Posterior cingulate gyrus (tissue), 11 donors: ENCODE measurements at places on chromosomes 4 and X.

GRCh38 chr4:113553082-113553481 lies 208.5 kb downstream of the CAMK2D start:
- no peak for DNase-seq

DNA sequence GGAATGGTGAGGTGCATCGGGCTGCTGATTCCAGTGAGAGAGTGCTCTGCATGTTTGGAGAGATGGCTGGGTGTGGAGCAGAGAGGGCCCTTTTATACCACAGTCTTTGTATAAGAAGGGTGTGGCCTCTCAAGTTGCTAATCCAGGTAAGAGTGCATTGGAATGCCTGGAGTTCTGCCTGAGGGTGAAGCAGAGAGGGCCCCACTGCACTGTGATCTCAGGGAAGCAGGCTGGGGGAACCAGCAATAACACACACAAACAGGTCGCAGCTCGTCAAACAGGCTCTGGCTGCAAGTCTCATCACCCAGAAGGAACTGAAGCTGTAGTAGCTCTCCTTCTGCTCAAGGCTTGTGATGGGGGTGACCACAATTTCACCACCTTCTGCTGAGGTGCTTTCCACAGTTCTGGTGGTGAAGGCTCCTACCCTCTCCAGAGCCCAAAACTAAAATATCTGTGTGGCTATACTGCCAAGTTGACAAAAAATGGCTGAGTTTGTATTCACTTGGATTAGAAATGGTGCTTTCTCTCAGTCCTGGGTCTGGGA lies 687.4 kb upstream of the HS3ST1 start:
- no peak for DNase-seq

- no peak for DNase-seq
Observed at GRCh38 chr4:103499094-103499493, 220.7 kb downstream of the TACR3 start.

GRCh38 chr4:6502147-6502546 lies 29.7 kb upstream of the PPP2R2C start:
- peak; percentile 7 for DNase-seq

DNA sequence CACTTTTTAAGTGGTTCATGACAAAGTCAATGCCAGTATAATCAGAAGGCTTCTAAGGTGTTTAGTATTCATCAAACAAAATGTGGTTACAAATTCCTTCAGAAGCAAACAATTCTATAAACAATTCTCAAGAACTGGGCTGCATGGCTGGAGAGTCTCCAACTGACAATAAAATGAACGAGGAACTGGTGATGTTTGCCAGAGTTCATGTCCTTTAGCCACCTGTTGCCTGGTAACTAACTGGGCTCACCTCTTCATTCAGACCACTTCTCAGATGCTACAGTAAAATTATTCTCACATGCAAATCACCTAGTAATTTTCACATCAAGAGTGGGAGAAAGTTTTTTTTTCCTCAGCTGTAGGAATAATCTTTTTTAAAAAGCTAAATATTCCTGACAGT lies 53.3 kb downstream of the CAMK2D start:
- DNase-seq, result no peak

- no peak for DNase-seq
Observed at GRCh38 chr4:77931452-77932135, 69.0 kb downstream of the MRPL1 start.

GRCh38 chr4:79381161-79381560 lies 26.9 kb downstream of the GK2 start:
- no peak for DNase-seq

- DNase-seq, result no peak
Observed at GRCh38 chr4:76125816-76126215, 22.4 kb downstream of the NUP54 start.

GRCh38 chr4:168787801-168788595 lies 222.1 kb downstream of the CBR4 start:
- DNase-seq, result no peak

- no peak for DNase-seq
Observed at GRCh38 chr4:176592976-176593670, 199.6 kb downstream of the VEGFC start.

DNA sequence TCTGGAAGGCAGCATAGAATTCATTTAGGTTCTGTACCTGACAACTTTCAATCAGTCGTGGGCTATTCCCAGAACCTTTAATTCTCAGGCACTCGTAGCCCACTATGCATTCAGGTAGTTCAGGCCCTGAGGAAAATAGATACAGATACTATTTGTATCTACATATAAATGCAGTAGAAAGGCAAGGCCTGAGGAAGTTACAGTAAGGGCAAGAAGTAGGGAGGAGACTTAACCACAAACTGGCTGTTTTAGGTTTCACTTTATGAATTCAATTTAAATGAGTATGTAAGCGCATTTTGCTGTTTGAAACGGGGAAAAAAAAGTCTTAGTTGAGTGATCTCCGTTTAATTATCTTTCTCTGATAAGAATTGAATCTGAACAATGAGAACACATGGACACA lies 529.4 kb upstream of the ATOH1 start:
- no peak for DNase-seq

DNA sequence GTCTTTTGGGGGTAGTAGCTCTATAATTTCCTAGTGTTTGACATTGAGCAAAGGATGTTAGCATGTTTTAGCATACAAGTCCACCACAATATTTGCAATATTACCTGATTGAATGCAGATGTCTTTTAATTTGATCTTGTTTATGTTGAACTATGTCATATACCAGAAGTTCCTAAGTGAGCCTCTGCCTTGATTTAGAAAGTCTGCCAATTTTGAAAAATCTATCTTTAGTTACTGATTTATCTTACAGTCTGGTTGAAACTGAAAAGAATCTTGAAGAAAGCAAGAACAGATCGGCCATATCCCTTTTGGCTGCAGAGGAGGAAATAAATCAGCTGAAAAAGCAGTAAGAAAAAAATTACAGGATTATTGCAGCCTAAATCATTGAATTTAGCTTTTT lies 18.5 kb downstream of the SPATA18 start:
- DNase-seq, result no peak

- no peak for DNase-seq
Observed at GRCh38 chr4:145887241-145887991, 51.2 kb downstream of the ZNF827 start.

GRCh38 chr4:181119186-181119585 lies 1124.0 kb upstream of the TENM3 start:
- no peak for DNase-seq

GRCh38 chr4:118865091-118865708 lies 23.5 kb upstream of the SYNPO2 start:
- no peak for DNase-seq

GRCh38 chrX:66676413-66676812 lies 37.5 kb upstream of the EDA2R start:
- DNase-seq, result no peak

DNA sequence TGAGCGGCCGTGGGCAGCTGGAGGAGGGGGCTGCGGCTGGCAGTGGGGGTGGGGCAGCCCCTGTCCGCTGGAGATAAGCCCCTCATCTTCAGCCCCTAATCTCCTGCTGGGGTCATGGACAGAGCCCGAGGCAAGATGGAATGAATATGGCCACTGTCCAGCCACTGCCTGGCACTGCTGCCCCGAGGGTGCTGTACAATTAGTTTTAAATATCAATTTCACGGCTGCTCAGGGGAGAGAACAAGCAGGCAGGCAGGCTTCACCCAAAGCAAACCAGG lies 64.1 kb upstream of the NKX1-1 start:
- DNase-seq, result no peak

- DNase-seq, result no peak
Observed at GRCh38 chrX:97332963-97333362, 449.3 kb downstream of the RPA4 start.

DNA sequence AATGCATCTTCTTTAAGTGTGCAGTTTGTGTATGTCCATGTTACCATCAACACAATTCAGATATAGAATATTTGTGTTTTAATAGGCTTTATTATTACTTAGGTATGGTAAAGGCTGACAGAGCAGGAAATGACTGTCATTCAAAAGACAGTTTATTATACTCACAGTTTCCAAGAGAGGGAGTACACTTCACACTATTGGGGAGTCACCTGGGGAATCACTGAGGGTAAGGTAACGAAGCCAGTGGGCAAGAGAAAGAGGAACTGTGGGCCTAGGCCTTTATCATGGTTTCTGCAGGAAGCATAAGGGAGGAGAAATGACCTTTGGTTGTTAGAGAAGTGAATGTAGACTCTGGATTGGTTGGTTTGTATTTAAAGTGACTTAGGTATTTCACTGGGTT lies 235.1 kb upstream of the HCCS start:
- DNase-seq, result no peak

- no peak for DNase-seq
Observed at GRCh38 chr4:2785613-2786012, 7.3 kb upstream of the SH3BP2 start.

- DNase-seq, result no peak
Observed at GRCh38 chrX:135557344-135557743, 36.9 kb downstream of the INTS6L start.

DNA sequence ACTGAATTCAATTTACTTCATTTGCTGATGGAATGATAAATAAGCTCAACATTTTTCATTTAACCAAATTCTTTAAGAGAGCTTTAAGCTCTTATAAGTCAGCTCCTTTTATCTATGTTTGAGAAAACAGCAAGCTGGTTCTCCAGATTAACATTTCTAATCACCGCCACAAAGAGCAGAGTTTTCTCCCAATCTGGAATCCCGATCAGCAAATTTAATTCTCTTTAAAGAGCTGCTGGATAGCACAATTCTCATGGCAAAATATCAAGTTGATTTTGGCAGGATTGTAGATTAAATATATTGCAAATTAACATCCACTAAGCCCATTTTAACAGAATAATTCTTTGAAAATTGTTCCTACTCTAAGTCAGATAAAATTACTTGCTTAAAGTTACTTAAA lies 48.8 kb downstream of the RPS6KA3 start:
- DNase-seq, result no peak

DNA sequence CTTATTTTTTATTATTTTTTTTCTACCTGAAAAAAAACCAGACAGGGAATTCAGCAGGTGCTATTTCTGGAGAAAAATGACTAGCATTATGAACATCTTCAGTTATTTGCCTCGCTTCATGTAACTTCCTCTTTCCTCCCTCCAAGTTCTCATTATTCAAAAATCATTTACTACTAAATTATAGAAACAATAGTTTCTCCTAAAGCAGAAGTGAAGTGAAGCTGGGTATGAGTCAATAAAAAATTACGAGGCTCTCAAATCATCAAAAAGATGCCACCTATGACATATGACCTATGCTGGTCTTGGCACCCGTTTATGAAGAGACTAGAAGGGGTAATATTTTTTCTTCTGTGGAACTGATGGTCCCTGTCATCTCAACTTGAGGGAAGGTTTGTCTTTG lies 145.0 kb upstream of the AADAT start:
- DNase-seq, result no peak

- no peak for DNase-seq
Observed at GRCh38 chrX:63764946-63765345, 20.1 kb downstream of the ARHGEF9 start.

GRCh38 chrX:152028579-152028978 lies 54.1 kb upstream of the GABRE start:
- no peak for DNase-seq

GRCh38 chr4:183333983-183334382 lies 11.8 kb upstream of the CLDN24 start:
- no peak for DNase-seq

DNA sequence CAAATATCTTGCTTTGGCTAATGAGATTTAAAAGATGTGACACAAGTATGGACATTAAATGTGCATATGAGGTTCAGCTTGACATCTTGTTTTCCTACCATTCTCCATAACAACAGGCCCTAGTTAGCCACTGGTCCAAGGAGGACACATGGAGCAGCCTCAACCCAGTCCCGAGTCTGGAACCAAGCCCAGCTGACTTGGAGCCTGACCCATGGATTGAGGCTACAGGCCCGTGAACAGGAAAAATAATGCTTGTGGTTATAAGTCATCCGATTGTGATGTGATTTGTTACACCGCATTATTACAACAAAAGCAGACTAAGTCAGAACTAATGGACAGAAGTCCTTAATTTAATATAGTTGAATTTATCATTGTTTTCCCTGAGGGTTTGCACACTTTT lies 123.2 kb upstream of the BANK1 start:
- DNase-seq, result no peak

GRCh38 chrX:42752730-42753129 lies 25.2 kb downstream of the PPP1R2C start:
- DNase-seq, result no peak

- no peak for DNase-seq
Observed at GRCh38 chr4:127012549-127012948, 620.2 kb upstream of the INTU start.

DNA sequence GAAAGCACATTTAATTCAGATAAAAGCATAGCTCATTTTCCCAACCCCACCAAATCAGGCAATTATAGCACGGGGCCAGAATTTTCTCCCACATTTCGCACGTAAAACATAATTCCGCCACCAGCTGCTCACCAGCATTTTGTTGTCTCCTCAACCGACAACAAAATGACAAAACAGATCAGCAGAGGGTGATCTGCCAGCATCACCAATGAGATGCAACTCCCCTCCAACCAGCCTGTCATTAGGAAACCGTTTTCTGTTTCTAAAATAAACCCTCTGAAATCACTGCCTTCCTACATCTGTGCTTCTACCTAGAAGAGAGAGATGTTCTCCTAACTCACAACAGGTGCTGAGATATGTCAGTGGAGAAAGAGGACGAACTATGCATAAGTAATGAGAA lies 654.8 kb upstream of the CPEB2 start:
- no peak for DNase-seq

GRCh38 chr4:3386526-3386925 lies 55.2 kb upstream of the HGFAC start:
- no peak for DNase-seq

DNA sequence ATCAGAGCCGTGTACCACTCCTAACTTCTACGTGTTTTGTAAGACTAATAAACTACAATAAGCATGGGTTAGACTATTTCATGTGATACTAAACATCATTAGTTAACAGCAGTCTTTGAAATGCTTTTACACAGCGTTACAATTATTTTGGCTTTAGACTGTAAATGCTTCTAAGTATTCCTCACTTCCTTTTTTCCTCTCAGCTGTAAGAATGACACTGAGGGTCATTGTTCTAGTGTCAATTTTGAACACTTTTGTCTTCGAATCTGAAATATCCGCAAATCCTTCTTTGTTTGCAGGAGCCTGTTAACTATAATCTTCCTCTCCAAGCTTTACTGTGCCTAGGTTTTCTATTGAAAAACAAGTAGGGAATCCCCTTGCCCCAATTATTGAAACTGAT lies 1.5 kb downstream of the ABCE1 start:
- DNase-seq, result no peak

GRCh38 chrX:10797466-10797865 lies 177.1 kb upstream of the MID1 start:
- no peak for DNase-seq

GRCh38 chrX:19689170-19689779 lies 174.0 kb upstream of the MAP3K15 start:
- DNase-seq, result no peak
